ENCODE measurements at places on chromosomes 16 and 17.
A peak's percentile ranks its signal among the peaks of the same experiment; 100 is the strongest.

DNA sequence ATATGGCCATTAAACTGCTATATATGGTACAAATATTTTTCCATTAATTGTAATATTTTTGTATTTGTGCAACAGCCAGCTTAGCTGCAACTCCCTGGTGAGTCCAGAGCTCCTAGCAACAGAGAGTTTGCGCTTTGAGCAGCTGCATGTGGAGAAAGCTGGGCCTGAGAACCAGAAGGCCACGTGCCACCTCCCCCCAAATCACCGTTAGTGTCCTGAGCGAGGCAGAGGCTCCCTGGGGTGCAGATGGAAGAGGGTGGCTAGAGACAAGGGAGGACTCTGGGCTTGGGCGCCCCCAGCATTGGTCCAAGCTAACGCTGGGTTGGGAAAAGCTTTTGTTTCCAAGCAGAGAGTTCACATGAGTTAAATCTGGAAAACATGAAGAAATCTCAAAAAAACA lies 41.6 kb downstream of the HSBP1 start:
- DNase-seq = no peak

DNA sequence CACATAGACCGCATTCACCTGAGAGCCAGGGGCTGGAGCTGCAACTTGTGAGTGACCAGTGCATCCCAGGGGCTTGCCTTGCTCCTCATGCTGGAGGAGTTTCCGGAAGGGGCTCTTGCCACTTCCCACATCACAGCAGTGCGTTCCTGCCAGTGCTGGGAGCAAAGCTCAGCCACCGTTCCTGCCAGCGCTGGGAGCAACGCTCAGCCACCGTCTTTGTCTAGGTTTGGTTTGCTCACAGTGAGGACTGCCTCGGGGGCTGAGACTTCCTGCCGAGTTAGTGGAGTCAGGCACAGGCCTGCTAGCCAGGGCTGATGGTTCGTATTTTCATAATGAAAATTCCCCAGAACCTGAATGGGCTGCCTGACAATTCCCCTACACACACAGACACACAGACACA lies 5.4 kb upstream of the CHRNE start:
- DNase-seq = no peak

GRCh38 chr17:72446525-72447250 lies 325.9 kb downstream of the SOX9 start:
- DNase-seq = no peak

DNA sequence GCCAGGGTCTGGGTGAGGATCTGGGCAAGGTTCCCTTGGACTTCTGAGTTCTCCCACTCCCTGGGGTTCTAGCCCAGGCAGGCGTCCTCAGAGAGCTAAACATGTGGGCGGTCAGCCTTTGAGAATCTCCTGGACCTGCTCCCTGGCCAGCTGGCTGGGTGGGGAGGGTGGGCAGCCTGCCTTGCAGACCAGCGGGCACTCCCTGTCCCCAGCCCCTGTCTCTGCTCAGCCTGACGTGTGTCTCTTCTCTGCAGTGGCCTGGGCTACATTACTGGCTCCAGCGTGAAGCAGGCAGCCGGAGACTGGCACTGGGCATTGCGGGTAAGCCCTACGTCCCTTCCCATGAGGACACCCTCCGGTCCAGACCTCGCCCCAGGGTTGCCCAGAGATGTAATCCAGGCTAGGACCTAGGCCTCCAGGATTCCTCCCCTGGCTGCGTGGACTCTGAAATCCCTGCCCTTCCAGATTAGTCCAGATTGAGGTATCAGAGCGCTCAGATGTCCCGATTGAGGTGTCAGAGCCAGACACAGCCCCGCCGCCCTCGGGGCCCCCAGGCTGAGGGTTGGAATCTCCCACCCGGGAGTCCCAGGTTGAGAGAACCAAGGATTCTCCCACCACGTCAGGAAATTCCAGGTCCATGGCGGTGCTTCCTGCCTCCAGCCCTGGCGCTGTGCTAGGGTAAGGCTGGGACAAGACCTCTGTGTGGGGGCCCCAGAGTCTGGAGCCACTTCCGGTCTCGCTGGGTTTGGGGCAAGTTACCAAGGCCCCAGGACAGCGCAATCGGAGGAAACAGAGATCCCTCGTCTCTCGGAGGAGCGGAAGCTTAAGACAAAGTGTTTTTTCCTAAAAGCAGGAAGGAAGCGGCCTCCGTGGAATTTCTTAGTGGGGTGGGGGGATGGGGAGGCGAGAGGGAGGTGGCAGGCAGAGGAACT lies 24.1 kb downstream of the MYBBP1A start:
- no peak for DNase-seq

DNA sequence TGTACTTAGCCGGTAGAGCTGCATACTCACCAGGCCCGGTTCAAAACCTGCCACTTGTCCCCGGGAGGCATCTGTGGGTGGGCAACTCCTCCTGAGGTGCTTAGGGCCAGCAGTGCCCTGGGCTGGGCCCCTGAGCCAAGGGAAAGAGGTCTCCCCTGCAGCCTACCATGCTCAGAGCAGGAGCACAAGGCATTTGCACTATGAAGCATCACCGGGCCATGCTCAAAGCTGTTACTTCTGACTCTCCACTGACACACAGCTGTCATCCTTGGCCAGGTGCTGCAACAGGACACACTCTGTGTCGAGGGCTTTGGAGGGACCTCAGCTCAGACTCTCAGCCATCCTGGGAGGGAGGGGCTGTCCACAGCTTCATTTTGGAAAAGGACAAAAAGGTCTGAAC lies 37.2 kb downstream of the SLC38A8 start:
- DNase-seq = no peak

DNA sequence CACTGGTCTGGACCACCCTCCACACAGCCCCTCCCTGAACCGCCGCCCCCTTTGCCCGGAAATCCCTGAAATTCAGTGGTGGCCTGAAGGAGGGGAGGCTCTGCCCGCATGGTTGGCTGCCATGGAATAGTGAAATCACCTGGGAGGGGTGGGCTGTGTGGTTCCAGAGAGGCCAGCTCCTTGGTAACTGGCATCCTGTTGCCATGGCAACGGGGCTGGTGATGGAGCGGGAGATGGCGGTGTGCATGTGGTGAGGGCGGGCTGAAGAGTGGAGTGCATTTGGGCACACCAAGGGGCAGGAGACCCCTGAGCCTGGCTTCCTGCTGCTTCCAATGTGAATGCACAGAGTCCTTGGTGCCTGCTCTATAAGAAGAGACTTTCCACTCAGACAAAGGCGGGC lies 2.4 kb downstream of the EFNB3 start:
- no peak for DNase-seq

- DNase-seq = no peak
Measured at GRCh38 chr16:89829630-89830437, 1.6 kb downstream of the SPIRE2 start.

DNA sequence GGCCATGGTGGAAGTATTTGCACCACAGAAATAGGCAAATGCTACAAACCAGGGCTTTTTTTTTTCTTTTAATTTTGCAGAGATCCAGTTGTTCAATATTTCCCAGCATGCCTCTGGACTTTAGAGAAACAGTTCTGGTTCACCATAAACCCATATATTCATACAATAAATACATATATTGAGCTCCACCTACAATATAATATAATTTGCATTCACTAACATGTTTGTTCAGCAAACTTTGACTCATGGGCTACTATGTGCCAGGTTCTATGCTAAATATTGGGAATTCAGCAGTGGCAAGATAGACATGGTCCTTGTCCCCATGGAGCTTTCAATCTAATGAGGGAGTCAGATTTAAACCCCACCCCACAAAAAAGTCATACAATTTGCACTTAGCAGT lies 3.2 kb downstream of the TMEM114 start:
- DNase-seq = no peak

DNA sequence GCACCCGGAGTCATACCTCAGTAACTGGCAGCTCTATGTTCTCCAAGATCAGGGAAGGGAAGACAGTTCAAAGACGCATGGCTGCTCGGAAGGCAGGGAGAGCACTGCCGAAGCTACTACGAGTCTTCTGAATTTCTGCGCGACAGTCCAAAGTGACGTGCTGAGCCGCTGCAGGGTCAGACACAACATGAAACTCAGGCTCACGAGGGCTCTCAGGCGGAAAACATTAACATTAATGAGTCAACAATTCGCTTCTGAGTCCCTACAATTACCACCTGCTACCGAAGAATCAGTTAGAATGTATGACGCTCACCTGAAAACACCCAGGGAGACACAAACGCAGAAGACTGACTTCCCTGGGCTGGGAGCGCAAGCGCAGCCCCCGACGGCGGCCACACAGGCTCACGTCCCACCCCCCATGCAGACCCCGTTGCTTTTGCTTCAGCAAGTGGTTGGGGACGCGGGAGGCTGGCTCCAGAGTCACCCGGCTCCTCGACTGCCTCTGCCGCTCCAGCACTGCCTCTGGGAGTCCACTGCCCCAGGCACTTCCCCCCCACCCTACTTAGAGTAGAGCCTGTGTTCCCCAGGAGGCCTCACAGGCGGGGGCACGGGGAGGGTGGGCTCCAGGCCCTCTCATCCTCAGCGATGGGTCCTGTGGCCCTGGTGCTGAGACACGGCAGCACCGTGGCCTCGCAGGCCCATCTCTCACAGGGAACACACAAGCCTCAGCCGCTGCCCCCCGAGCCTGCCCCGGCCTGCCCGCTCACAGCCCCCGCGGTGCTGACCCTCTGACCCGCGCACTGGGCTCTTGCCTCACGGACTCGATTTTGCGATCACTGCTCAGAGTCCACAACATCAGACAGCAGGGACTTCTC lies 38.9 kb downstream of the LMF1 start:
- no peak for DNase-seq

DNA sequence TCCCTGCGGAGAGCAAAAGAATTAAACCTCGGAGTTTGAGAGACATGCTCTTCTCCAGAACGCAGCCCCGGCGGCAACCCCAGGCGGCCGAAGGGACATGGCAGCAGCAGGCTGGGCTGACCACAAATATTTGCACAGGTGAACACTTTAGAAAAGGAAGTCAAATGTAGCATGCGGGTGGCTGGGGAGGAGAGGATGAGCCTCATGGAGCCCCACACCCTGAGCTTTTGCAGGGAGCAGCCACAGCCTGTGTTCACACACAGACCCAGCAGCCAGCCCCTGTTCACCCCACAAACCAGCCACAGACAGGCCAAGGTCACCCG lies 17.8 kb downstream of the HS3ST6 start:
- no peak for DNase-seq

- no peak for DNase-seq
Measured at GRCh38 chr16:19765860-19766553, 47.9 kb downstream of the IQCK start.

GRCh38 chr17:69500911-69501429 lies 86.5 kb downstream of the MAP2K6 start:
- no peak for DNase-seq

DNA sequence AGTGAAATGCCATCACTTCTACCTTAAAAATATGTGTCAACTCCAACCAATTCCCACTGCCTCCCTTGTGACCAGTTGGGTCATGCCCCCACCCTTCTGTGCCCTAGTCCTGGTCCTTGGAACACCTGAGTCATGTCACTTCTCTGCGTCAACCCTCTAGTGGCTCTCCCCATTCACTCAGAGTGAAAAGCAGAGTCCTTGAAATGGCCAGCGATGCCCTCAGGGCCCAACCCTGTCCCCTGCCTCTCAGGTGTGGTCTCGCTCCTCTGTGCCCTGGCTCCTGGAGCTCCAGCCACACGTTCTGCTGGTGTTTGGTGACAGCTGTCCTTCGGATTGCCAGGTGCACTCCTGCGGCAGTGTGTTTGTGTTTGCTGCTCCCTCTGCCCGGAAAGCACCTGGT lies 89.2 kb downstream of the SPECC1 start:
- no peak for DNase-seq

- no peak for DNase-seq
Measured at GRCh38 chr17:39224778-39225307, 902 bp downstream of the STAC2 start.

GRCh38 chr16:23434380-23434779 lies 18.6 kb downstream of the COG7 start:
- peak; percentile 37 for DNase-seq

DNA sequence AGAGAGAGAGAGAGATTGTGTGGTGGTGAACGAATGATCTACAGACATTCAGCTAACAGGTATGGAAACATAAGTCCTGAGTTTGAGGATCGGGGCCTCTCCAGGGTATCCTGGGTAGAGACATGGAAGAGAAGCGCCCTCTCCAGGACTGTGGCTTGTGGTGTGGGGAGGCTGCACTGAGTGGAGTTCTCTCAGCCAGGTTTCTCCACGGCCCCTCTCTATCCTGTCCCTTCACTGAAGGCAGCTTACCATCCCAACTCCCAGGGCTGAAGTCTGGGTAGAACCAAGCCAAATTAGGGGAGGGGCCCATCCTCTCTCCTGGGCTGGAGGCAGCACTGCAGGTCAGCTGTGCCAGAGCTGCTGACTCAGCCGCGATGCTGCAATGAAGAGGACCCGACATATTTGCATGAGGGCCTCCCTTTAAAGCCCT lies 6.2 kb downstream of the C1QL1 start:
- no peak for DNase-seq

DNA sequence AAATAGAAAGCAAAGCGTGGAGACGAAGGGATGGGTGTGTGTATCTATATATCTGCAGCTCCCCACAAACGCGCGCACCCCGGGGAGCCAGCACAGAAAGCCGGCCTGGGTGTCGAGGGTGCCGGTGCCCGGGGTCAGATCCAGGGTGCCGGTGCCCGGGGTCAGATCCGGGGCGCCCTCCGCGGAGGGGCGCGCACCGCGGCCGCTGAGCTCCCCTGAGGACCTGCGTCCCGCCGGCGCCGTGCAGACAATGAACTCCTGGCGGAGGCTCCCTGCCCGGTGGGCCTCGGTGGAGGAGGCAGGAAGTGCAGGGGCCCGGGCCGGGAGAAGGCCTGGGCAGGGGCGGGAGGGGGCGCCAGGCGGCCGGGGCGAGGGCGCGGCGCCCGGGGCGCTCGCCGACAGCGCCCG lies 1.1 kb downstream of the ZNF423 start:
- DNase-seq = no peak

- no peak for DNase-seq
Measured at GRCh38 chr16:19242186-19242585, 43.3 kb upstream of the CLEC19A start.

All from KG1 (cell line).